Cortex of kidney (tissue), 1 donor: ENCODE measurements at places on chromosomes 5 and 9.

DNA sequence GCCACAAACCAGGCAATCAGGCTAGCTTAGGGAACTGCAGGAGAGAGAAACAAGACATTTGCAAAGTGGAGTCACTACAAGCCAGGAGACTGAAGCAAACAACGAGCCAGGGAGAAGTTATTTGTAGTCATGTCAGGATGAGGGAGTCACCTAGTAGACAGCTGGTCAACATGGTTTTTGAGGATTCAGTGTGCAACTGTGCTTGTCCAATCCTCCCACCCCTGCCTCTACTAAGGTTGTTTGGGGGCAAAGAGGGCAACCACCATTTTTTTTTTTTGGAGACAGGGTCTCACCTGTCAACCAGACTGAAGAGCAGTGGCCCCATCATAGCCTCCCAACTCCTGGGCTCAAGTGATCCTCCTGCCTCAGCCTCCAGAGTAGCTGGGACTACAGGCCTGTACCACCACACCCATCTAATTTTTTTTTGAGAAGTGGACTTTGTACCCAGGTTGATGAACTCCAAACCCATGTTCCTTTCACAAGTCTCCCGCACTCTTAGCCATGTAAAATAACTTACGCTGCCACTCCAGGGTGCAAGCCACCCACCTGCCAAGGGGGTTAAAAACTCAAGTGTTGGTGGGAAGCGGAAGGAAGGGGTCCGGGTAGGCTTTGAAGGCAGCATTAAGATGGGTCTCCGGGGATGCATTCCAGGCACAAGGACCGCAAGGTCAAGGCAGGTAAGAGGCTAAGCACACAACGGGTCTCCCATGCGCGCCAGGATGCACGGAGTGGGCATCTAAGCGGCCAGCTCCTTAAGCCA lies 995 bp downstream of the RPL35 start:
- no peak for DNase-seq

DNA sequence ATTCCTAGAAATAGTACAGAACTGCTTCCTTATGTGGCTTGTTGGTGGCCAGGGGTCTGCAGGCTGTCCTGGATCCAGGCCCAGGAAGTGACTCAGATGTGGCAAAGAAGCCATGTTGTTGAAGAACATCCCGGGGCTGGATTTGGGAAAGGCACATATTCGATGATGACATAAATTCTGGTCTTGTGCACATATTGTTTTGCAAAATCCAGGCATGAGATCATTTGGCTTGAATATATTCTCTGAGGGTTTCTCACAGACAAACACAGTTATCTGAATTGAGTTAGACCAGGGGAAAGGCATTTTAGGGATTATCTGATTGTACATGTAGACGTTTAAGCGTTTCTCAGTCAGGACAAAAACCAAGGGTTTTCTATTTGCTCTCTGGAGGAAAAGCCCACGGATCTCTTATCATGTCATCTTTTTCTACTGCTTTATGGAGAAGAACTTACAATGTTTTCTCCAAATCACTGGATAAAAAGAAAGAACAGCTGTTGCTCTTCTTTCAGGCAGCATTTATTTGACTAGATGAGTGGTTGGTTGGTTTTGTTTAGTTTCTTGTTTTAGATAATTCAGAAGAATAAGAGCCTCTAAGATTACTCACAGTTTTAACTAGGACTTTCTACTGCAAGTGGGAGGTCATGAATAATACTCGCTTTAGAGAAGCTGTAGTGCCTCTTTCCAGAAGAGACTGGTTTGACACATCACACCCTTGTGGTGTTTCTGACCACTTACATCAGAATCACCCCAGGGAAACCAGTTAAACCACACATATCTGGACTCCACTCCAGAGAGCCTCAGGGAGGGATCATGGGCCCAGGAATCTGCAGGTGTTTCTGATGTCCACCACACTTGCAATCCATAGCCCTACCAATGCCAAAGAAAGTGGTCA lies 29.5 kb upstream of the LHFPL2 start:
- no peak for DNase-seq

DNA sequence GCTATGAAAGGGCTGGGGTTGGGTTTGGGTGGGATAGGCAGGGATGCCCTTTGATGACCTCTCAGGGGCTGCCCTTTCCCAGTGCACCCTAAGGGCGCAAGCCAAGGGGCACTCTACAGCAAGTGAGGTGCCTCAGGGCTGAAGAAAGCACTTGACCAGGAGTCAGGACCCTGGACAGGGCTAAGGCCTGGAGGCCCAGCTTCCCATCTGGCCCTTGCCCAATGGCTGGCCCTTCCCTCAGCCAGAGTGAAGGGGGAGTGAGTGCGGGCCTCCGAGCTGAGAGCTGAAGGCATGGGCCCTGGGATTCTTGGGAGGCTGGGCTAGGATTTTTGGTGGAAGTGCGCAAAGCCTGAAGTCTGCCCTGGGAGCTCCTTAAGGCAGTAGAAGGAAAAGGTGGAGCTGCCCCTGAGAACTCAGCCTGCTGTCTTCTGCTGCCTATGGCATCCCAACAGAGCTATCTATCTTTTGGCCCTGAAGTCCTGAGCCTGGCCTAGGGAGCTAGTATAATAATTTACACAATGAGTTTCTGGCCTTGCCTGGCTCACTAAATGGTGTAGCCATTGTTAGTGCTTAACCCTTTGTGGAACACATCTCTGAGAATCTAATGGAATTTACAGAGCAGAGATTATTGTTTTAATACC lies 16.4 kb downstream of the JADE2 start:
- no peak for DNase-seq

DNA sequence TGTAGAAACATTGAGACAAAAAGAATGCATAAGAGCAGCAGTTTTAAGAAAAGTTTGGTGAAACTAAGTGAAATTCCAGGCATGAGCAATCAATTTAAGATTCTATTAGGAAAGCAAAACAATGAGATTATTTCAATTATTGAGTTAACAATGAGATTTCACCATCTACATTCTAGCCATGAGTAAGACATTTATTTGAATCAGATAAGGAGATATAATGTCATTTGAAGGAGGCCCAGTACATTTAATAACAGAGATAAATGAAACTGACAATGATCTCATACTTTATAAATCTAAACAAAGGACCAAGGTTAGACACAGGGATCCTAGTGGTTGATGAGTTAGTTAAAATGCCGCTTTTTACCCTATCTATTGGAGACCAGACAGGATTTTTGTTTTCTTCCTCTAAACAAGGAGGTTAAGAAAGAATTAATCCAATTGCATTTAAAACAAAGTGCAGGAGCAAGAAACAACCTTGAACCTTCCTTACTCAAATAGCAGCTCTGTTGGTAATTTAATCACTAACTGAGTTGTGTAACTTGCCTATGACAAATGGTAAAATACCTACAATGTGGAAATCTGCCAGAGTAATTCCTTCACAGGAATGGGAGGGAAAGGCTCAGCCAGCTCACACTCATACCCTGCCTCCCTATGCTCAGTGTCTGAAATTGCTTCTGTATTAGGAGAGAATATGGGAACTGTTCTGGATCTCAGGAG lies 103.5 kb upstream of the NR3C1 start:
- DNase-seq: no peak

GRCh38 chr9:134595014-134595413 lies 46.6 kb upstream of the COL5A1 start:
- no peak for DNase-seq

DNA sequence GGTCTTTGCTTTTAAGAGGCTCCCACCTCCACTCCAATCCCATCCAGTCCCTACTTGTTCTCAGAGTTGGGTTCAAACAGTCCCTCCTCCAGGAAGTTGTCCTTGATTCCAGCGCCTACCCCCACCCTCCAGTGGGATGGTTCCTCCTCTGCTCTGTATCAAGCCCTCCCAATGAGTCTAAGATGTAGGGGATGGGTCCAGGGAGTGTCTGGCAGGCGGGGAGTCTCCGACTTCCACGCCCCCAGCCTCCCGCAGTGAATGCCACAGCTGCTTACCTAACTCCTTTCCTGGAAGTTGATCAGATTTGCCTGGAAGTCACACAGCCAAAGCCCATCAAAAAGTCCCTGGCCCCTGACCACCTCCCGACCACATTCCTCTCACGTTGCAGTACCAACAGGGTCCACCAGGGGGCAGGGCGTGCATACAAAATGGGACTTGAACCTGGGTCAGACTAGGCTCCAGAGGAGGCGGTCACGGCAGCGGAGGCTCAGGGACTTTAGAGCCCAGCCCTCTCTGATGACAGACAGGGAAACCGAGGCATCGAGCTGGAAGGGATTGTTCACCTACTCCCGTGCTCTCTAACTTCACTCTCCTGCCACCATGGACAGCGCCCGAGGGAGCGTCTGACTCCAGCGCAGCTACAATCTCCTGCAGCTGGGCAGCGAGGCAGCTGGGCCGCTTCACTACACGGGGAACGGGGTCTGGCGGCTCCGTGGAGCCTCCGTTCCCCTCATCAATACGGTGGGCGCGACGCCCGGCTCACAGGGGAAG lies 25.0 kb upstream of the TDRD7 start:
- DNase-seq: no peak

DNA sequence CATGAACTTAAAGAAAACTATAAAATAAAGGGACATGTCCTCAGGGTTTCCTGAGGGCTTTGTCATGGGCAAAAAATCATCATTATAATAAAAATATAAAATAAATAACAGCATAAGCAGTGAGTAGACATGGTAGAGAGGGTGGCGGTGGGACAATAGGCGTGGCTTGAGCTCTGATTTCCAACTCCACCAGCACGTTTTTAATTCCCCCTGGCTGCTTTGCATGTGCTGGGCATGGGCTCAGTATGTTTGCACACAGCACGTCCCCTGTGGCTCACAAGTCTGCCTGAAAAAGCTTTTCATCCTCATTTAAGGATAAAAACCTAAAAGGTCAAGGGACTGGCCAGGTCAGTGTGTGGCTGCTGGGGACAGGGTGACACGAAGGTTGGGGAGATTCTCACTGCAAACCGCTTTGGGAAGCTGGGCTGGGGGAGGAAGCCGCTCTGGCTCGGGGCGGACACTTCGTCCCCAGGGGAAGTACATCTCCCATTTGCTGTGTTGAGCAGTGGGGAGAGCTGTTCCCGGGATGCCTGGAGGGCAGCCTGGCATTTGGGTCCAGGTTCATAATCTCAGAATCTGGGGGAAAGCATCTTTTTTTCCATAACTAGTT lies 32.6 kb downstream of the NKX2-5 start:
- no peak for DNase-seq
